Cardiac muscle cell (in vitro differentiated cells and primary cell): ENCODE measurements at places on chromosomes 13 and 19. TPM values are rescaled to one million over a fixed set of nuclear protein-coding genes. Genes with fewer than 3 reads are reported as not detected.

Gene ZNF555
- polyA plus RNA-seq: 9.0 and 15.2 TPM in 2 replicates

DNA sequence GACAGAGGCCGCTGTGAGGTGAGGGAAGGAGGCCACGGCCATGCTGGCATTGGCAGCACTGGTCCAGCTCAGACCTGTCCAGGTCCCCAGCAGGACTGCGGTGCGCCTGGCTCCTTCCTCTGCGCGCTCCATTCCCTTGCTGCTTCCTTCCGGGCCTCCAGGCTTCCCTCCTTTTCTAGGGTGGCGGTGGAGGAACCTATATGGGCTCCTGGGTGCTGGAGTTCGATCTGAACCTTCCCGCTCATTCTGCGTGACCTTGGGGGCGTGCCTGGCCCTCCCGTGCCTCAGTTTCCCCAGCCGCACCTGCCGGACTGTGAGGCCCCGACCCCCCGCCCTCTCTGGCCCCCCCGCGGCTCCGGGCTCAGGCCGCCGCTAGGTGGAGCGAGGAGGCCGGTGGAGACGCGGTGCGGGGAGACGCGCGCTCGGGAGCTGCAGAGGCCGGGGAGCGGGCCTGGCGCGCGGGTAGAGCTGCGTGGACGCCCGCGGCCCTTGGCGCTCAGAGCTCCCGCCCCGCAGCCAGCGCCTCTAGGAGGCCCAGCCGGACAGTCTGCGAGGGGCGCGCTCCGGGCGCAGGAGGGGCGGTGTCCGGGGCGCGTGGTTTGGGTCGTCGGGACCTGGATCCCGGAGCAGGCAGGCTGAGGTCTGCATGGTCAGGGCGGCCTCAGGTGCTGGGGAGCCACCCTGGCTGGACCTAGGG is 29.9 kb downstream of the EFNA2 start:
- peak; percentile 67 for DNase-seq

DNA sequence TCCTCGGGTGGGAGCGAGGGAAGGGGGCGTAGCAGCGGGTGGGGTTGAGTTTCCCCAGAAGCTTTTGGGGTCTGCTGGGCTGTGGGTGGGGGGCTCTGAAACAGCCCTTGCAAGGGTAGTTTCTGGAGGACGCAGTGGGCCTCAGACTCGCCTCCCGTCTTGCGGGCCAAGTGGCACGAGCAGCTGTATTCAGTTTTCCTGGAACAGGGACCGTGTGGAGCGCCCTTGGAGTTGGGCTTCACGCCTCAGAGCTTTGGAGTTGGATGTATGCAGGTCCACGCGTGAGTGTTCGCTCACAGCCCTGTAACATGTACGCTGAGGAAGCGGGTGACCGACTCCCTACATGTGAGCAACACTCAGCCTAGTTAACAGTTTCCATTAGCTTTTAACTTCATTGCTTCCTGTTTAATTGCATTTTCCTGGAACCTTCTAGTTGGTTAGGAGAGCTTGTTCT is 603 bp downstream of the TM9SF2 start:
- DNase-seq: peak; percentile 35

DNA sequence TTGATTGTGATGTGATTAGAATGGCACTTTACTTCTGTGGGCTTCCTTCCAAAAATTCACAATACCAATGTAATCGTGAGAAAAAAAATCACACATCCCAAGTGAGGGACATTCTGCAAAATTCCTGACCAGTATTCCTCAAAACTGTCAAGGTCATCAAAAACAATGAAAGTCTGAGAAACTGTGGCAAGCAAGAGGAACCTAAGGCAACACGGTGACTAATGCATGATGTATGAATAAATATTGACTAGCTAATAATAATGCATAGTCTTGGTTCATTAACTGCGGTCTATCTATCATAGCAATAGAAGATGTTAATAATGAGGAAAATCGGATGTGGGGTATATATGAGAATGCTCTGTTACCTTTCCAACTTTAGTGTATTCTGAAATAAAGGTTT is 159.0 kb downstream of the RFC3 start:
- no peak for DNase-seq

- DNase-seq: peak; percentile 82
Observed at GRCh38 chr19:14510311-14511228, 7.6 kb downstream of the DNAJB1 start.

Gene C5AR2
- not detected in 2 replicates for polyA plus RNA-seq

Gene IGFL3
- polyA plus RNA-seq: 0.37 TPM in 1 of 2 replicates, not detected in the other

Gene ATP4A
- polyA plus RNA-seq: 0.10 TPM in 1 of 2 replicates, not detected in the other

DNA sequence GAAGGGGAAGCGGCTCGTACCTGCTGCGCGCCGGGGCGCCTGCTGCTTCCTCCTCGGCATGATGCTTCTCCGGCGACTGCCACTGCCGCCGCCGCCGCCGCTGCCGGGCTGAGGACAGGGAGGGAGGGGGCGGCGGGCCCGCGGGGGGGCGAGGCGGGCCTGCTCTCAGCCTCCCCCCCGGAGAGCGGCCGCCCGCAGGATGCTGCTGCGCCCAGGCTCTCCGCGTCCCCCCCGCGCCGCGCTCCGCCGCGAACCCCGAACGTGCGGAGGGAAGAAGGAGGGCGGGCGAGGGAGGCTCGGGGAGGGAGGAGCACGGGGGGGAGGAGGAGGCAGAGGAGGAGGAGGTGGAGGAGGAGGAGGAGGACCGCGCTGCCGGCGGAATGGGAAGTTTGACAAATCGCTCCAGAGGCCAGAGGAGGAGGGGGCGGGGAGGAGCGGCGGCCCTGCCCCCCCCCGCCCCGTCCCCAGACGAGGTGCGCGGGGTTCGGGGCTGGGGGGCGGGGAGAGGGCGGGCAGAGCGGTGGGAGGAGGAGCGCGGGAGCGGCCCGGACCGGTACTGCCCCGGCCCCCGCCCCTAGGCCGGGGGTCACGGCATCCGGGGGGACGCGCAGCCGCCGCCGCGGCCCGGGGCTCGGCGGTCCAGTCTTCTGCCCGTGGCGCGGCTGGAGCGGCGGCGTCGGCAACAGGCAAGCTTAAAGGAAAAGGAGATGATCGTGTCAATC is at the start of gene TSHZ3:
Gene TSHZ3, minus strand, starts transcription at position 277 of the 722 bp plus-strand sequence. Its CDS starts 217 bp downstream, at position 60.
- DNase-seq: peak; percentile 95
